GOT3 (cell line): ENCODE measurements at places on chromosomes 3 and 15.
A peak's percentile ranks its signal among the peaks of the same experiment; 100 is the strongest.

- no peak for DNase-seq
Measured at GRCh38 chr3:131568460-131568859, 65.7 kb upstream of the MRPL3 start.

DNA sequence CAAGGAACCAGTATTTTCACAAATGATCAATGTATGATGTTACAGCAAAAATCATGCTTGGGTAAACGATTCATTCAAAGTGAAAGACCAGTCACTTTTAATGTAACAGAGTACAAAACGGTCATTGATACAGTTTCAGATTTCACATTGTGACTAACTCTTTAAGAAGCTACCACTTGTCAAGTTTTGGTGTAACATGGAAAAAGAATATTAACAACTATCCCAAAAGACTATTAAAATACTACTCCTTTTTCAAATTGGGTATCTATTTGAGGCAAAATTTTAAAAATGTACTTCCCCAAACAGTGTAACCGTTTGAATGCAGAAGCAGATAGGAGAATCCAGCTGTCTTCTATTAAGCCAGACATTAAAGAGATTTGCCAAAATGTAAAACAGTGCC is 31.7 kb downstream of the AKAP13 start:
- no peak for DNase-seq

- DNase-seq: no peak
Measured at GRCh38 chr15:75065467-75065850, 42.1 kb downstream of the PPCDC start.

- peak; percentile 88 for DNase-seq
Measured at GRCh38 chr3:55160241-55160983, 232.6 kb upstream of the LRTM1 start.

GRCh38 chr15:22919171-22919570 is 61.0 kb downstream of the CYFIP1 start:
- no peak for DNase-seq
